ENCODE measurements at places on chromosomes 3 and 15.

- no peak for DNase-seq
These were observed 271.8 kb upstream of the TPM1 start for GRCh38 chr15:62770752-62771151.

GRCh38 chr3:149806171-149806778 is 6.7 kb upstream of the RNF13 start:
- no peak for DNase-seq

DNA sequence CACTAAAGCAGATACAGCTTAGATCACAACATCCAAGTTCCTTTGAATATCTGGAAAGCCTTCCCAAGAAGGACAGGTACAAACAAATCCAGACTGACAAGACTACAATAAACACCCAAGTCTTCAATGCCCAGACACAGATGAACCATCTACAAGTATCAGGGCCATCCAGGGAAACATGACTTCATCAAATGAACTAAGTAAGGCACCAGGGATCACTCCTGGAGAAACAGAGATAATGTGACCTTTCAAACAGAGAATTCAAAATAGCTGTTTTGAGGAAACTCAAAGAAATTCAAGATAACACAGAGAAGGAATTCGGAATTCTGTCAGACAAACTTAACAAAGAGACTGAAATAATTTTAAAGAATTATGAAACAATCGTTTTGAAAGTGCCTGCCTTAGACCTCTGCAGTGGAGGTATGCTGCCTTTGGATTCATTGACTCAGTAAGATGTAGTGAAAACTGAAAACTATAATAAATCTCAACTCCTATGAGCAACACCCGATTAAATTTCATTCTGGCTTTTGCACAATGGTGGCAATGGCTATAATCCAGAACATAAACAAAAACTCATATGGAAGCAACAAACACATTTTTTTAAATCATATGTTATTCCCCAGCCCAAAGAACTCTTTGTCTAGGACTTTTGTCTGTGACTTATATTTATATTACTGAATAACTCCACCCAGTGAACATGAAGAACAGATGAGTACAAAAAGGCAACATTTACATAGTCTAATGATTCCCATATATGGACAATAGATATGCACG is 12.6 kb upstream of the COL8A1 start:
- DNase-seq = no peak

- DNase-seq = no peak
These were observed 48.7 kb downstream of the CNOT10 start for GRCh38 chr3:32733631-32734229.

GRCh38 chr3:54273791-54274190 is 151.4 kb downstream of the CACNA2D3 start:
- DNase-seq = no peak

Data from GM12891 (cell line).